ENCODE measurements at places on chromosomes 6 and 20.

DNA sequence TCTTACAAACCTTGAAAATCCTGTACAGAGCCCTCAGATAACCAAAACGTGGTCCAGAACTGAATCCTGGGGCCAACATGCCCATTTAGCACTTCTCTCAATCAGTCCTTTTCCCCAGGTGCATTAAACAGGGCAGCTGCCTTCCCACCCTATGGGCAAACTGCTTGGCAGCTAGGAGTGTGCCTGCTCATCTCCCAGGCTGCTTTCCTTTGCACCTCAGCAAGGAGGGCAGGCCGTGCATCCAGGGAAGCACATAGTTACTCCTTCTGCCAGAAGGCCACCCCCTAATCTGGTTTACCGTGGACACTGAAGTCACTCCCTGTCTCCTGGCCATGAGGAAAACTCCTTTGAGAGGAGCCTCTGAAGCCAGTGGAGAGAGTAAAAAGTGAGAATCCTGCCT is 10.0 kb downstream of the PKIG start:
- DNase-seq = no peak

DNA sequence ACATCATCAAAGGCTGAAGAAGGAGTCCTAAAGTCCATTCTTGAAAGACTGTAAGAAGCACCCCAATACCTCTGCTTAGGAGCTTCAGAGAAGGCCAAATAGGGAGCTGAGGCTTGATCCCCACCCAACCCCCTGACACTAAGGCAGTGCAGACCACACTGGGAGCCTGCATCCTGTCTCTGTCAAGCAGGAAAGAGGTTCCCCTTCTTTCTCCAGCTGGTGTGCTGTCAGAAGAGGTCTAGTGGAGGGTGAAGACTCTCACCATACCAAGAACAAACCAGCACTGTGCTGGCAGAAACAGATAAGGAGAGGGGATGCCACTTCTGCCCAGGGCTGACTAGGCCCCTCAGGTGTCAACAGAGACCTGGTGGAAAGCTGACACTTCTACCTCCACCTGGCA is 19.9 kb downstream of the GZF1 start:
- no peak for DNase-seq

DNA sequence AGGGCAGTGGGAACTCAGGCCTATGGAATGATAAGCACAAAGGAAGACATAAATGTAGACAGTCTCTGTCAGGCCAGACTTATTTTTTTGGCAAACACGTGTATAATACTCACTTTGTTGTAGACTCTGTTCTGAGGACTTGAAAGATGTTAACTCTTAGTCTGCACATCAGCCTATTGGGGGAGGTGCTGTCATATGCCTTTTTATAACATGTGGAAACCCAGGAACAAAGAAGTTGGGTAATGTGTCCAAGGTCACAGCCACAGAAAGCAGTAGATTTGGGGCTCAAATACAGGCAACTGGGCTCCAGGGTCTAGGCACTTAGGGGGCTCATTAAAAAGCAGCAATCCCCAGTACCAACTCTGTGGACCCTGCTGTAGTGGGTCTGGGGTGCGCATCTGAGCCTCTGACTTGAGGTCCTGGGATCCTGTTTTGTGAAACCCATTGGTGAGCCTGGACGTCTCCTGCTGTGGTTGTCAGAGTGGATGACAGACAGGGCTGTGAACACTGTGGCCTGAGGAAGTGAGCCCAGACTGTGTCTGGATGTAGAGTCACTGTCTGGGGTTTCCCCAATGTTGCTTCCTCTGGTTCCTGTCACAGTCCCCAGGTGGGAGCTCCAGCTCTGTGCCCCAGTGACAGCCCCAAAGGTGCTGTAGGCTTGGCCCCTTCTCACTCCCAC is 50.0 kb downstream of the CDH26 start:
- DNase-seq = no peak

DNA sequence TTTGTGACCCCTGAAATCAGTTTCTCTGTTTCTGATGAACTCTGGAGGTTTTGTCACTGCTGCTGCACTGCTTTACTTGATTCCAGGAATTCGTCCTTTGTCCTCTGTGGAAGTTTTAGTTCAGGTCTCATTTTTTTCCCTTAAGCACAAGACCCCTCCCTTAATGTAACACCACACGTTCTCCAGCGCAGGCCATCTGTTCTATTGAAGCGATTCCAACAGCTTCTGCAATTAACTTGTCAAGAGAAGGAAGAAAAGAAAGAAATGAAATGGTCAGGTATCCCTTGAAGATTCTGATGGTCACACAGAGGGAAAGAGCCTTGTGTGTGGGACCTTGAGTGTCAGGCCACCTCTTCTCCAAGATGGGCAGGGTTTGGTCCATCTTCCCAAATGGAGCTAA is 7.8 kb upstream of the MAS1L start:
- no peak for DNase-seq

DNA sequence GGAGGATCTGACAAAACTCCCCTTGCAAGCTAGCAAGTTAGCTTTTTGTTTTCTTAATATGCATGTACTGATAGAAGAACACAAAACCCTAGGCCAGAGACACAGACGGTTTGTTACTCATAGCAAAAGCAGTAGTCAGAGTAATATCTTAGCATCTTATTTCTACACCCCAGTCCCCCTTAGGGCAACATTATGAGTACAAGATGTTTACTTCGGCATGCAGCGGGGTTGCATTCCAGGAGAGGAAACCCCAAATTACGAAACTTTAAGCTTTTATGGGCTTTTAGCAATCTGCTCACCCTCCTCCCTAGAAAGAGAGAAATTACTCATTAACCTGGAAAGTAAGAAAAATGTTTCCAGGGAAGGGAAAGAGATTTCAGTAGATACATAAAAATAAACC is 1286.9 kb downstream of the EPHA7 start:
- DNase-seq = no peak

- no peak for DNase-seq
Observed at GRCh38 chr6:42193491-42193894, 1.3 kb downstream of the GUCA1B start.

- DNase-seq = no peak
Observed at GRCh38 chr20:40812415-40812925, 123.4 kb upstream of the MAFB start.

DNA sequence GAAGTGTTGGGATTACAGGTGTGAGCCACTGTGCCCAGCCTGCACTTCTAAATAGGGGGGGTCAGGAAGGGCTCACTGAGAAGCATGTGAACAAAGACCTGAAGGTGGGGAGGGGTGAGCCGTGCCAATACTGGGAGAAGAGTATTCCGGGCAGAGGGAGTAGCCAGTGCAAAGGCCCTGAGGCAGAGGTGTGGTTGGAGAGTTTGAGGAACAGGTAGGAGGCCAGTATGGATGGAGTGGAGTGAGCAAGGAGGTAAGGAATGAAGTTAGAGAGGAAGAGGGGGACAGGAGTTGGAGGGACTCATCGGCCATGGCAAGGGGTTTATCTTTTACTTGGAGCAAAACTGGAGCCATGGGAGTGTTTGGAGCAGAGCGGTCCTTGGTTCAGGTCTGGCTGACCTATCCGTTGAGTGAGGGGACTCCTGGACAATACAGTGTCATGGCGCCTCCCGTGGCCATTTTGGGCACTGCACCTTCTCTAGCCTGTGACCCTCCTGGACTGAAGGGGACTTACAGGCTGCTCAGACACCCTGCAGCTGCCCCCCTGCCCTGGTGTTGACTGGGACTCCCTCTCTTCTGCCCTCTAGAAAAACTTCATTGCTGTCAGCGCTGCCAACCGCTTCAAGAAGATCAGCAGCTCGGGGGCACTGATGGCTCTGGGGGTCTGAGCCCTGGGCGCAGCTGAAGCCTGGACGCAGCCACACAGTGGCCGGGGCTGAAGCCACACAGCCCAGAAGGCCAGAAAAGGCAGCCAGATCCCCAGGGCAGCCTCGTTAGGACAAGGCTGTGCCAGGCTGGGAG is 12.1 kb downstream of the FOXS1 start:
- DNase-seq = peak; percentile 79

Measured in right forelimb (tissue), 1 donor.